ENCODE measurements at places on chromosomes 4 and X.

DNA sequence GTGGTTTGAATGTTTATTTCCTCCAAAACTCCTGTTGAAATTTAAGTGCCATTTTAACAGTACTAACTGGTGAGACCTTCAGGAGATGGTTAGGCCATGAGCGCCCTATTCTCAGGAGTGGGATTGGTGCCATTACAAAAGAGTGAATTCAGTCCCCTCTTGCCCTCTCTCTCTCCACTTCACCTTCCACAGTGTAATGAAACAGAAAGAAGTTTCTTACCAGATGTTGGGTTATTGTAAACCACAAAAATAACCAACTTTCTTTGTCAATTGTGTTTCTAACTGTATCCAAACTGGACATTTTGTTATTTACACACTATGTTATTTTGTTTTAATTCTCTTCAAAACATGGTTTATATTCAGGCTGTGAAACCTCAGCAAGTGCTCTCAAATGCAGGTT lies 1734.3 kb downstream of the PCDH7 start:
- DNase-seq, result no peak

GRCh38 chr4:172953896-172954568 lies 214.6 kb upstream of the GALNT7 start:
- DNase-seq, result no peak

- no peak for DNase-seq
Observed at GRCh38 chrX:45553417-45553816, 352.7 kb upstream of the DIPK2B start.

GRCh38 chr4:153533387-153533786 lies 67.2 kb downstream of the TMEM131L start:
- DNase-seq, result no peak

GRCh38 chrX:70434352-70434866 lies 10.2 kb upstream of the DLG3 start:
- peak; percentile 89 for DNase-seq

DNA sequence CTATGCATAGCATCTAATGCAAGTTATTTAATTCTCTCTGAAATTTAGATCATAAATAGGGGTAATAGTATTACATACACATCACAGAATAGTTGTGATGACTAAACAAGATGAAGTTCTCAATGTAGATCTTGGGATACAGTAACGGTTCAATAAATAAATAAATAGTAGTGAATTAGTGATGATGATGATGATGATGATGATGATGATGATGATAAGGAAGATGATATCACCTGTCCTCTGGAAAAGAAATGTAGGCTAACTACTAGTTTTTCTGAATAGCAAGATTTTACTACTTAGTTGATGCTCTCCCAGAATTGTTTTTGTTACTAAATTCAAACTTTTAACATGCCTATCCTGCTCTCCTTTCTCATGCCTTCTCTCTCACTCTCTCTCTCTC lies 30.3 kb downstream of the SH3BGRL start:
- DNase-seq, result no peak

GRCh38 chr4:24243641-24244040 lies 340.7 kb downstream of the DHX15 start:
- no peak for DNase-seq

GRCh38 chr4:118911238-118911703 lies 22.6 kb downstream of the SYNPO2 start:
- no peak for DNase-seq

DNA sequence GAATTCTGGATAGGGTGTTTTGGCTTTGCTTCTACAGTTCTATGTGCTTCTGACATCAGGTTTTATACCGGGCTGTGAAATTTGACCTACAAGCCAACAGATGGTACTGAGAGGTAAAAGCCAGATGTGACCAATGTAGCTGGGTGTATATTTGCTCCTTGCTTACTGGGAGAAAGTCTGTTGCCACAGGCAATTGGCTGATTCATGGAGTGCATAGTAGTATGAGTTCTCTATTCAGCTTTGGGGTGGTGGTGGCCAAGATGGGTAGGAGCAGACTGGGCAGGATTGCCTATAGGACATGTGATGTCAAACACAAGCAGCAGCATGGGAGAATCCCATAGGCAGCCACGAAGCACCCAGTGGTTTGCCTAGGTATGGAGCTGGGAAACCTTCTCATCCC lies 1827.0 kb downstream of the C4orf33 start:
- no peak for DNase-seq

- no peak for DNase-seq
Observed at GRCh38 chr4:19054916-19055315, 1033.4 kb upstream of the LCORL start.

- DNase-seq, result no peak
Observed at GRCh38 chr4:142064181-142064580, 427.8 kb downstream of the IL15 start.

- no peak for DNase-seq
Observed at GRCh38 chr4:179447308-179447707, 2005.1 kb upstream of the AGA start.

DNA sequence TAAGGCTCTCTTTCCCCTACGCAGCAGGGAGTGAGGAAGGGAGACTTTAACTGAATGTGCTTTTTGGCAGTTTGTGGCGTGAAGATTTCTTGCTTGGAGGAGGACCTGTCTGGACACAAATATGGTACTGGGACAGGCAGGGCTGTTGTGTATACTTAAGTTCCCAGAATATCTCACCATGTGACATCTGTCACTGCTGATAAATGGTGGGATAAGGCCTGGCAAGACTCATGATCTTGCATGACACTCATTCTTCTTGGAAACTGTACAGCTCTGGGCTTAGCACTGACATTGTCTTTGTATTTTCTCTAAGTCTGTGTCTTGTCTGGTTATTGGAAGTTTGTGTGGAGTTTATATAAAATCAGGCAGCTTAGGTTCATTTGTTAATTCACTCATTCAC lies 93.1 kb downstream of the STK32B start:
- no peak for DNase-seq

GRCh38 chr4:126807132-126807531 lies 825.6 kb upstream of the INTU start:
- DNase-seq, result no peak

DNA sequence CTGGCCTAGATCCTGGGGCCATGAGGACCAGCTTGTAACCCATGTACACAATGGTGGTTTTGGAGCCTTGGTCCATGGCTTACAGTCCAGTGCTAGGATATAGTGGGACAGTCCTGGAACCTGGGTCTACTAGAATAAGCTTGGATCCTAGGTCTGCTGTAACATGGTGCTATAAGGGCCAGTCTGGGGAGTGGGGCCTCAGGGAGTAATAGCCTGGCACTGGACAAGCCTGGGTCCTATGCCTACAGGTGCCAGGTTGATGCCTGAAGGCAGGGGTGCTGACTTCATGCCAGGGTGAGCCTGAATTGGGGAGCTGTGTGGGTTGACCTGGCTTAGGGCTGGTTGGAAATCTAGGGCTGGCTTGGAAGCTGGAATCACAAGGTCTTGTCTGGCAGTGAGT lies 756.3 kb upstream of the ADGRL3 start:
- peak; percentile 59 for DNase-seq

- DNase-seq, result no peak
Observed at GRCh38 chr4:99710020-99710419, 52.4 kb upstream of the C4orf54 start.

DNA sequence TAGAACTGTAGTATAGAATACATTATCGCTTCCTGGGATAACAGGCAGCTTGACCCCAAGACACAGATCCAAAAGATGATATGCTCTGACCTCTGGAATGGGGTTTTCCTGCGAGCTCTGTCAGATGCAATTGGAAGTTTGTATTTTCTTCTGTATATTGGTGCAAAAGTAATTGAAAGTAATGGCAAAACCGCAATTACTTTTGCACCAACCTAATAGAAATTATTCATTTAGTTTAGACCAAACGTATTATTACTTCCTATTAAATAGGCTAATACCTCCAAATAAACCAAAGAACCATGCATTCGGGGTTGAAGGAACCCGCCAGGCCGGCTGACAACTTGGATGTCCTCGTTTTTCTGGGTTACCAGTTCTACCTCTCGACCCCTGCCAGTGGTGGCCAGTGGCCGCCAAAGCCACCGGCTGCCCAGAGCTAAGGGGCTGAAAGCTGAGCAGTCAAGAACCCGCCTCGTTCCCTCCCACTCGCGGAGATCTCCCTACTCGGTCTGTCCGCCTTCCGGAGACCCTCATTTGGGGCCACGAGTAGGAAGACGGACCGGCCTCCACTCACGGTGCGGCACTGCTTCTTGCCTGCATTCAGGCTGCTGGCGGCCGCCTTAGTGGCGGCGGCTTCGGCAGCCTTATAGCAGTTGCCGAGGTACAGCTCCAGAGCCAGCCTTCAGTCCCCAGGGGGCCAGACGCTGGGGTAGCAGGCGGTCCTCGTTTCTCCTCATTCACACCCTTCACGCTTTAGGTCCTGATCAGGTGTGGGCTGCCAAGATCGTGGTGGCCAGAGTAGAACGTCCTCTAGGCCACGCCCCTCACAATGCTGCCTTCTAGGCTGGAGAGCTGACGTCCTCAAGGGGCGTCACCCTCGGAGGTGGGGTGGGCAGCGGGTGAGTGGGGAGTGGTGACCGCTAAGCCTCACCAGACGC lies 121.9 kb downstream of the RBMX2 start:
- DNase-seq, result no peak

DNA sequence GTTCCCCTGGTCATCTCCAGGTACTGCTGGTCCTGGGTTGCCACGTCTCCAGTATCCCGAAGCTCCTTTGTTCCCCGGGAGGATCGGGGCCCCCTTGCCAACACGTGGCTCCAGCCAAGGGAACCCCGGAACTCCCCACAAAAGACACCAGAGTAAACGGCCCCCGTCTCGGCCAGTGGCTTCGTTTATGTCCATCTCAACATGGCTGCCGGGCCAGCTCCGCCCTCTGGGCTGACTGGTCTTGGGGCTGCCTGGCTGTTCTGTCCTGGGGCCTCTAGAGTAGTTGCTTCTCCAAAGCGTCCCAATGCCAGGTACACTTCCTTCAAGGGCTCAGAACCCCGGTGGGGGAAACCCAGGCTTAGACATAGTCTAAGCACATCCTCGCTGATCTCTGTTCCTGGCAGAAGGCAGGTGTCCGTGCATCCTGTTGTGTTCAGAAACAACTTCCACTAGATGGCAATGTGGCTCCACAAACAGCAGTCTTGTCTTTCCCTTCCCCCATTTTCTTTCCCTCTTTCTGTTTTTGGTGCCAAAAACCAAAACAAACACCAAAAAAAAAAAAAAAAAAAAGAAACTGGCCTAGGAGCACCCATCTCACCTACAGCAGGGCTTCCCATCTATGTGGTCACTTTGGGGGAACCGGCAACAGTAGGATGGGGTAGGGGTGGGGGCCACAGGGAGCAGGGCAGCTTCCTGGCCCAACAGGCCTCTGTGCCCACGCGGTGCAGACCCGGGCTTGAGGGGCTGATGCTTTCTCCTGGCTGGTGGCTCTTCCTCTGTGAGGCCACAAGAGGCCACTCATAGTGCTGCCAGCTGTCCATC lies 35.3 kb downstream of the NBDY start:
- peak; percentile 87 for DNase-seq

DNA sequence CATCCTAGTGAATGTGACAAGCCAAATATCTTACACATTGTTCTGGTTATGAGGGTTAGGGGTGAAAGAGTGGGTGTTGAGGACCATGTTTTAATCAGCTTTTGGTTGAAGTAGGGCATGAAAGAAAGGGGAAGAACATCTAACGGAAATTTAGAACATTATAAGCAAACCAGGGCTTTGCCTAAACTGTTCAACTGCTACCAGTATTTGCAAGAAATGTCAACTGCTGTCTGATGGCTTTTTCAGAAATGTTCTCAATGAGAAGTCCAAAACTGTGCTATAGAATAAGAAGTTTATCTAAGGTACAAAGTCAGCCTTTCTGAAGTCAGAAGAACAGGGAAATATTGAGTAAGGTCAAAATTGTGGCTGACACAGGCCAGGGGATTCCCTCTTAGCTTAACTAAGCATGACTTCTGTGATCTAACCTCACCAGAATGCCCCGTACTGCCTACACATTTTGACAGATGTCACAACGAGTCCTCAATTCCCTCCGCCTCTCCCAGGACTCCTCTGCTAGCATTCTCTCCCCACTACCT lies 67.1 kb downstream of the DTHD1 start:
- DNase-seq, result no peak

DNA sequence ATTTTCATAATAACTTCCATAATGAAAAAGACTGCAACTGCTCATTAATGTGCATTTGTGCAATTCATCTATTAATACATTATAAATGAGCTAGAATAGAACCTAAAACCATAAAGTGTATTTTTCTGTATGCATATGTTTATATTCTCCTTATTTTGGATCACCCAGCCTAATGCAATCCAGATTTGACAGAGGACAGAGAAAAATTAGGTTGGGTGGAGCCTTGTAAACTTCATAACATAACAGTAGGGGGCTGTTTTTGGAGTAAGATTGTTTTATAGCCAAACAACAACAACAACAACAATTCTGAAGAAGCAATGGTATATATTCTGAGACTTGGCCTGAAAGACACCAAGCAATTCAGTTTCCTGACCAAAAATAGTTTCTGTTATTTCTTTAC lies 615.3 kb upstream of the SLIT2 start:
- no peak for DNase-seq

DNA sequence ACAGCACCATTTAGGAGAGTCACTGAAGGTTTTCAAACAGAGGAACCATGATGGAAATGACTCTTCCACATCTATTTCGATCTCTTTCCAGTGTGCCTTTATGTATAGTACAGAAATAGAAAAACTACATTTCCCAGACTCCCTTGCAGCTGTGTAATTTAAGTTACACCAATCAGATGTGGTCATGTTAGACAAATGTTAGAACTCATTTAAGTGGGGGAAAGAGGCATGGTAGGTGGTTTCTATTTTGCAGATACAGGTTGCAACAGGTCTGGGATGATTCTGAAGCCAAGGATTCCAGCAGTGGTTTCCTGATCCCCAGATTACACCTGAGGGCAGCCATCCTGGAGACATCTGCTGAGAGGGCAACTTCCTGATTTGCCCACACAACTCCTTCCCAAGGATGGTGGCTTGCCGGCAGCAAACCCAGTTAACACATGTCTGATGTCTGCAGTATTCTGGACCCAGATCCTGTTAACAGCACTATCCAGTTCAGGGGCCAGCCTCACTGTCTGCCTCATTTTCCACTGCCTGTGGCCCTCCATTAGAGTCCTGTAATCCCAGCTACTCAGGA lies 38.7 kb upstream of the PDK3 start:
- no peak for DNase-seq

DNA sequence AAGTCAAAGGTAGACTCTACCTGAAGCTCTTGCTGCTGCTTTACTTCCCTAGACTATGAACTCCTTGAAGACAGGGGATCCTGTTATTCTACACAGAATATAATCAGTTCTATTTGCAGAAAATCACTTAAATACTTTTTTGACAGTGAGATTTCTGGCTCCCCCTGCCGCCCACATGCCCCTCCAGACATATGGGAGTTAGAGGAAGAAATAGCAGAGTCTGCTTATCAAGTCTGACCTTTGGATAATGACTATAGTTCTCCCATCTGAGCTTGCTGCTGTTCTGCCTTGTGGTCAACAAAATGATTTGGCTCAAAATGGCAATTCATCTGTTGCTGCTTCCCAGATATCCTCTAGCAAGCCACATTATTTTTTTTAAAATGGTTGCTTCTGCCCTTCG lies 101.1 kb downstream of the ENOX2 start:
- no peak for DNase-seq

DNA sequence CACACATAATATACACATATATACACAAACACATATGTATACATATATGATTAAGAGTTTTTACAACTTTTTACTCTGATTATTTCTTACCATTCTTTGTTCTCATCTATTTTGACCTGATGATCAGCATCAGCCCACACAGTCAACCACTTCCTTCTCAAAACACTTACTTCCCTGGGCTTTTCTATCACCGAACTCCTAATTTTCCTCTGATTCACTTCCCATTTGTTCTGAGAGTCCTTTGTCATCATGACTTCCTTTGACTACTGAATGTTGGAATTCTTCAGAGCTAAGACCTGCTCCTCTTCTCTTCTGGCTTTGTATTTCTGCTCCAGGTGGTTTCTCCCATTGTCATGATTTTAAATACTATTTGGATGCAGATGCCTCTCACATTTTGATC lies 209.5 kb upstream of the AFF2 start:
- DNase-seq, result no peak
